ENCODE measurements at places on chromosomes 7 and 10. TPM values are rescaled to one million over a fixed set of nuclear protein-coding genes. Genes with fewer than 3 reads are reported as not detected.

GRCh38 chr10:110636932-110637557 is 7.1 kb upstream of the RBM20 start:
- H3K36me3 ChIP-seq: no peaks in the 10 kb centered on the region
- H3K4me1 ChIP-seq: peaks cover 7% of the 10 kb centered on the region
- no peak for DNase-seq
- H3K27ac ChIP-seq: no peak overlapping the region
- peaks cover 17% of the 10 kb centered on the region for H3K27me3 ChIP-seq
- H3K4me3 ChIP-seq: no peak overlapping the region

GRCh38 chr7:120441850-120442249 is 168.9 kb downstream of the KCND2 start:
- H3K4me1 ChIP-seq: no peaks in the 10 kb centered on the region
- no peaks in the 10 kb centered on the region for H3K27me3 ChIP-seq
- no peak overlapping the region for H3K4me3 ChIP-seq
- DNase-seq: no peak
- no peaks in the 10 kb centered on the region for H3K36me3 ChIP-seq
- no peak overlapping the region for H3K27ac ChIP-seq

GRCh38 chr10:97468162-97468561 is 22.2 kb downstream of the ZDHHC16 start:
- H3K27ac ChIP-seq: no peak overlapping the region
- DNase-seq: peak; percentile 43
- H3K27me3 ChIP-seq: no peaks in the 10 kb centered on the region
- peaks cover 79% of the 10 kb centered on the region for H3K36me3 ChIP-seq

DNA sequence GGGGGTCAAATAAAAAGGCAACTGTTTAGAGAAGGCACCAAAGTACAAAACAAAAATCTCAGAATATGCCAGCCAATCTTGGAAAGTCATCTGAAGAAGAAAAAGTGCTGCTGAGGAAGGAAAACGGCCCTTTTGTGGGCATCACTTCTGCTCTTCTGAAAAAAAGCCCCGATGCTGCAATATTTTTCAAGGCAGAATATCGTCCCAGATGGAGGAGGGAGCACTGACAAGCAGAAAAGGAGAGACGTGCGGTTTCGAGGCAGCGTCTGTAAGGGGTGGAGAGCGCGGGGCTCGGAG is 959 bp upstream of the ATRNL1 start:
- peaks cover 12% of the 10 kb centered on the region for H3K4me1 ChIP-seq
- peaks cover 40% of the 10 kb centered on the region for H3K27me3 ChIP-seq
- no peaks in the 10 kb centered on the region for H3K36me3 ChIP-seq
- H3K27ac ChIP-seq: no peak overlapping the region
- no peak overlapping the region for H3K4me3 ChIP-seq
- no peak for DNase-seq

DNA sequence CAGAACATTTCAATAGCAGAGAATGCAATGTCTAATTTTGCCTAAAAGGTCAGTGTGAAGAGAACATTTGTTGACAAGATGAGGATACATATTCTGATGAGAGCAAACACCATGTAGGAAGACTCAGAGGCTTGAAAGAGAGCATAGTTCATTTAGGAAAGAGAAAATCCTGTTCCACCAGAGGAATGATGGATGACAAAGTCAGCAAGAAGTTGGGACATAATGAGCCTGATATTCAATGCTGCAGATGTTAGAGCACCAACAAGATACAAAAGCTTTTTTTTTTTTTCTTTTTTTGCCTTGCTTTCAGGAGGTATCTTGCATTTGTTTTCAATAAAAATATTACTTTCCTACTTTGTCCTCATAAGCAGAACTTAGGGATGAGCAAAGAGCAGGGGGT is 952.0 kb upstream of the C7orf33 start:
- no peak overlapping the region for H3K27ac ChIP-seq
- H3K36me3 ChIP-seq: no peaks in the 10 kb centered on the region
- DNase-seq: no peak

DNA sequence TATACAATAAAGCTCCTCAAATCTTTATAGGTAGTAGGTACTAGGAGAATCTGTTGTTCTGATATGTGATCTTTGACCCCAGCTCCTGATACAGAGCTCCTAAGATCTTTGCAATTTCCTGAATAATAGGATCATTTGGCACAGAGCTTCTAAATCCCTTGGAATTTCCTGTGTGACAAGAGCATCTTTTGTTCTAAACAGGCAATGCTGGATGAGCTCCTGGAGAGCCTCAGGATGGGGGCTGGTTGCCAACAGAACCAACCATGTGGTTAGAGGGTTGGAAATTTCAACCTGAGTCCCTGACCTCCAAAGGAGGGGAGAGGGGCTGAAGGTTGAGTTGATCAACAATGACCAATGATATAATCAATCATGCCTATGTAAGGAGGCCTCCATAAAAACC is 629.0 kb downstream of the CCSER2 start:
- DNase-seq: no peak
- no peak overlapping the region for H3K4me3 ChIP-seq
- no peaks in the 10 kb centered on the region for H3K4me1 ChIP-seq
- no peak overlapping the region for H3K27ac ChIP-seq
- H3K27me3 ChIP-seq: no peaks in the 10 kb centered on the region
- no peaks in the 10 kb centered on the region for H3K36me3 ChIP-seq

- H3K4me3 ChIP-seq: no peak overlapping the region
- no peak overlapping the region for H3K27ac ChIP-seq
- H3K4me1 ChIP-seq: no peaks in the 10 kb centered on the region
- no peak for DNase-seq
- H3K27me3 ChIP-seq: no peaks in the 10 kb centered on the region
- H3K36me3 ChIP-seq: no peaks in the 10 kb centered on the region
These were observed 198.1 kb downstream of the FZD1 start for GRCh38 chr7:91462316-91462715.

DNA sequence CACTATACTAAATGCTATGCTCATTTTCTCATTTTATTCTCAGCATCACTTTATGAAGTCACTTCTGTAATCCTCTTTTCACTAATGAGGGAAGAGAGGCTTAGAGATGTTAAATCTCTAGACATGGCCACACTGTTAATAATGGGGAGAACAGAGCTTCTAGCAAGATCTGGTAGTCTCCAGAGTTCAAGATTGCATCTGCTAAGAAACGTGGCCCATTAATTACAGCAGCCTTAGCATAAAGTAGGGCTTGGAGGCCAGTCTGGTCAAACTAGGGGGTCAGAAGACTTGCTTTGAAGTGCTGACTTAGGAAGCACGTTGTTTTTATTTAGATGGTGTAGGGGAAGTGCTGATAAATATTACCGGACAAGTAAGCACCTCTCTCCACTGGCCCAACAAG is 29.3 kb downstream of the ARL4A start:
- H3K36me3 ChIP-seq: no peaks in the 10 kb centered on the region
- no peaks in the 10 kb centered on the region for H3K27me3 ChIP-seq

GRCh38 chr7:22563621-22564241 is 63.7 kb upstream of the STEAP1B start:
- peaks cover 19% of the 10 kb centered on the region for H3K27me3 ChIP-seq
- no peak overlapping the region for H3K4me3 ChIP-seq
- H3K4me1 ChIP-seq: peaks cover 7% of the 10 kb centered on the region
- no peaks in the 10 kb centered on the region for H3K36me3 ChIP-seq
- no peak overlapping the region for H3K27ac ChIP-seq
- peak; percentile 16 for DNase-seq

Gene HMX2
- 0.37 TPM for polyA plus RNA-seq

Gene CTAGE4
- polyA plus RNA-seq: not detected

Gene NUTM2A
- not detected for polyA plus RNA-seq

Measured in CD4-positive, CD25-positive, alpha-beta regulatory T cell (primary cell).